Thymus (tissue), 14 donors: ENCODE measurements at places on chromosomes 12 and 14. TPM values are rescaled to one million over a fixed set of nuclear protein-coding genes. Genes with fewer than 3 reads are reported as not detected.

DNA sequence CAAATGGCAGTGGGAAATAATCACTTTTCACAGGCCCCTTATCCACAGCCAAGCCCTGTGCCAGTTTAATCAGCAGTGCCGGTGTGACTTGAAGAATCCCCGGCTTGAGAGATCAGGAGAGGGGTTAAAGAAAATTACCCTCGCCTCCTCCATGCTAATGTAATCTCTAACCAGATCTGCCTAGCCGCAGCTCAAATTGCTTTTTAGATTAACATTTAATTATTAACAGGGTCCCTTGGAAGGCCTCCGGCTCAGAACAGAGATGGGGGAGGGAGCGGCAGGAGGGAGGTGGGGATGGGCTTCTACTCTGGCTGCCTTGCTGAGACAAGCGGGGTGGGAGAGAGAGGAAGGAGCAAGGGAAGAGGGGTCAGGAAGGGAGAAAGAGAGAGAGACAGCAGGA lies 24.0 kb downstream of the FAM222A start:
- no peak for DNase-seq

GRCh38 chr12:131672941-131673887 lies 37.7 kb upstream of the SFSWAP start:
- DNase-seq: no peak

DNA sequence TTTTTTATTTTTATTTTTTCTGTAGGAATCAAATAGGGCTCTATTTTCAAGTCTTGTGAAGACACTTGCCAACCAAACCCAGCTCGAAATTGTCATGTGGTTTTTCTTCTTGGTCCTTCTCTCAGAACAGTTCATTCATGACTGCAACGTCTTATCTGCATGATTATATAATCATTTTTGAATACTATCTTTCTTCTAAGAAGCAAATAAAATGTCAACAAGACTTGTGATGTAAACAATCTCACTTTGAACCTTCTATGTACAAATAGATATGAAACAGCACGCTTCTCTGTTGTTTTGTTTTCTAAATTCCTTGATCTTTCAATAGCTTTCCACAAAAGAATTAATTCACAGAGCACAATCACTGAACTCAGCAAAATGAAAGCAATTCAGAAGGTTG lies 320.7 kb downstream of the SOX5 start:
- DNase-seq: no peak

DNA sequence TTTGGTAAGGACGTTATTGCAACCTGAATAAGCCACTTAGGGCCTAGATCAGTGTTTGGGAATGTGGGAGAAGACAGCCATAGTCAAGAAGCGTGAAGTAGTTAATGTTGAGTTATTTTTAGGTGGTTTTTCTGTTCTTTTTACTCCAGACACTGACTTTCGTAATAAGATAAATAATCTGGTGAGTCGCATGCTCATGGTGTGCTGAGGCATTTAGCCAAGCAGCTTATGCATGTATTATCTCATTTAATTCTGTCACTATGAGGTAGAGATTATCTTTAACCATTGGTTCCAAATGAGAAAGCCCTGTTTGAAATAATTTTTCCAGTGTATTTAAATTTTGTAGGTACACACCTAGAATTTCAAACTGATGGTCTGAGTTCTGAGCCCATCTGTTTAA lies 67.3 kb downstream of the RCOR1 start:
- no peak for DNase-seq

DNA sequence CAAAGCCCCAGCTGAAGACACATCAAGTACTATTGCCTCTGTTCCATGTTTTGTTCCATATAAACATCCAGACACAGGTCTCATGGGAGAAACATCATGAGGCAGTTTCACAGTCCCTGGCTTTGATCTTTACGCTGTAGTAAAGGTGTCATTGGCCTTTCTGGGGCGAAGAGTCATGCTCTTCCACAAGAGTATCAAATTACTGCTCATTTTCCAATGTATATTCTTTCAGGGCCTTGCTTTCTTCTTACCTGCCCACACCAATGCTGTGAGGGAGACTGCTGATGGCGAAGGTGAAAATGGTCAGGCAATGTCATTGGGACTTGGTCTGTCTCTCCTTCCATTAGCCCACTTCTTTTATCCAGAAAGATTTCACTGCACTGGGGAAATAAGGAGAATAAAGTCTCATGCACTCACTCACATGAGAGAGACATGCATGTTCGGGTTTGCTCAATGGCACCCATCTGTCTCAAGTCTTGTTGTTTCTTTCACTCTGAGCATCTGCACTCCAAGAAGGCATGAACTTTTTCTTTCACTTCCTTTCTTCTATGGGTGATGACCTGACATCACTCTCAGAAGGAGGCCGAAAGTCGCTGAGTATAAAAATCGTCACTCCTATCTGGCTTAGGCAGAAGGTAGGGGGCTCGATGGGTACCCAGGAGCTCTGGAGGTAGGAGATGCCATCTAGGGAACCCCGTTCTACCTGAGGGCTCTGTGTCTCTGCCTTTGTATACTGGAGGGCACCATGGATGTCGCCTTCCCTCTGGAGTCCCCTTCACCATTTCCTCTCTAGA lies 1.3 kb upstream of the JDP2 start:
- DNase-seq: no peak

- DNase-seq: no peak
Measured at GRCh38 chr12:60123557-60123956, 527.7 kb downstream of the SLC16A7 start.

GRCh38 chr14:55450124-55450523 lies 9.7 kb upstream of the TBPL2 start:
- no peak for DNase-seq

- DNase-seq: no peak
Measured at GRCh38 chr14:60654334-60654821, 5.1 kb upstream of the SIX1 start.

DNA sequence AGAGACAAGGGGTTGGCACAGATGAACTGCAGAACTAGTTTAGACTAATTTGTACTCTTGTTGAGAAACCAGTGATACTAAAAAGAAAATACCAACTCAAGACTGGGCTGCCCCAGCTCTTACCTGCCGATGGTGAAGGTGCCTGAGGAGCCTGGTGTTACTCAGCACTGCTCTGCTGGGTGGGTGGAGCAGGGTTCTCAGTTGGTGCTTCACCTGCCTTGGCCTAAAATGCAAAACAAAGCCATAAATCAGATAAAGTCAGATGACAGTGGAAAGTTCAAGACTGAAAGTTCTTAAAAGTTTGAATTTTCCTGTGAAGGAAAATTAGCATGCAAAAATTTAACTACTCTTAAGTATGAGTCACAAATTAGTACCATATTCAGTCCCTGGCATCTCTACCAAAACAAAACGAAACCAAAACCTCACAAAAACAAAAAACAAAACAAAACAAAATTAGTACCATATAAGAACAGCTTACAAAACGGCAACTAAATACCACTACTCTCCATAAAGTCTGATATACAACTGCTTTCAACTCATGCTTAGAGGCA lies 21.9 kb downstream of the YBX3 start:
- DNase-seq: no peak

GRCh38 chr12:45415393-45415817 lies 199.5 kb downstream of the ANO6 start:
- no peak for DNase-seq

GRCh38 chr12:47033789-47034555 lies 45.4 kb upstream of the PCED1B start:
- DNase-seq: no peak

PLBD2 gene
- 9.3 TPM for polyA plus RNA-seq

TSPAN11 gene
- 0.21 TPM for polyA plus RNA-seq

KLRB1 gene
- polyA plus RNA-seq: 7.9 TPM

CLEC4E gene
- polyA plus RNA-seq: 4.1 TPM

GLIPR1L2 gene
- 2.1 TPM for polyA plus RNA-seq

ERBB3 gene
- 4.3 TPM for polyA plus RNA-seq

SLC6A13 gene
- polyA plus RNA-seq: 2.9 TPM

SBNO1 gene
- 7.7 TPM for polyA plus RNA-seq

KLRD1 gene
- 2.6 TPM for polyA plus RNA-seq

RGS6 gene
- polyA plus RNA-seq: 0.80 TPM
